Activated naive CD4-positive, alpha-beta T cell treated with Interleukin-2 at 50 U/mL for 16 hours (primary cell): ENCODE measurements at places on chromosomes 6 and 20.
A peak's percentile ranks its signal among the peaks of the same experiment; 100 is the strongest.

DNA sequence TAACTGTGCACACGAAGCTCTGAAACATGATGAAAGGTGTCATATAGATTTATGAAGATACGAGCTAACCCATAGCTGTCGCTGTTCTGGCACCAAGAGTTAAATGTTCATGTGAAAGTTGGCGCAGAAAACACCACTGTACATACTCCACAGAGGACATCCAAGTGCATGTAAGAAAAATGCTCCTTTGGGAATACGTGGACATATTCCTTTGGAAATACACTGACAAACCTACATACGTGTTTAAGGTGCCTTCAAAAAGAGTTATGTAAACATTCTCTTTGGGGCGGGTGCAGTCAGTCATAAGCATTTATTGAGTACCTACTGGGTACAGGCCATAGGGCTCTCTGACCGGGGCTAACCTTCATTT, 723 bp upstream of the ARID1B start:
- DNase-seq = no peak

GRCh38 chr6:137155830-137156229, 17.6 kb downstream of the IL22RA2 start:
- peak; percentile 13 for DNase-seq

- no peak for DNase-seq
Observed at GRCh38 chr20:16485401-16485800, 87.8 kb downstream of the KIF16B start.

DNA sequence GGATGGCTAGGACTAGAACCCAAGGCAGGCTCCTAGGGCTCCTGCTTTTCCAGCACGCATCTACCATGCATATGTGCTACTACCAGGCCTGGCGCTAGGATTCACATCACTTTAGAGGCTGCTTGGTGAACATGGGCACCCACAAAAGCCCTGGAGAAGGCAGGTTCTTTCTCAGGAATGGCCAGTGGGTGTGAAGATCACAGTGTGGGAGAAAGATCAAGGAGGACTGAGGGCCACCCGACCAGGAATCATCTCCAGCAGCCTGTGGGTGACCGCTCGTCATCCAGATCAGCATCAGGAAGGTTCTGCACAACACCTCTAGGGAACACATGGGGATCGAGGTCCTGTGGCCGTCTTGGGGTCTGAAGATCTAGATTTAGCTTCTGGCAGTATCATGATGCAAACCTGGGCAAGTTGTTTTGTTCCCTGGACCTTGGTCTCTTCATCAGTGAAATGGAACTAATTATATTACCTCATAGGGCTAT, 27.3 kb downstream of the SRSF3 start:
- DNase-seq = no peak

DNA sequence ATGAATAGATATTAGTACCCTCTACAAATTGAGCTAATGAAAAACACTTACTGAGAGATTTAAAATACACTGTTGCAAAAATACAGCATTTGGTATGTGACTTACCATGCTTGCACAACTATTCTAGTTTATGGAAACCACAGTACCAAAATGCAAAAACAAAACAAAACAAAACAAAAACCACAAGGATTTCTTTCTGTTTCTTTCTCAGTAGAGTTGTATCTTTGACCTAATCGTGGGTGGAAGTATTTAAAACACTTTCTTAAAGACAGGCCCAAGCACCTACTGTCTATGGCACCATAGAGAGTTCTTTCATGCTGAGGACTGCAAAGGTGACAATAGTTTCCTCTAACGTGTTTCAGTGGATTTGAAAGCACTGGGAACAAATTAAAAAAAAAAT, 95.3 kb upstream of the C6orf118 start:
- DNase-seq = no peak

- DNase-seq = no peak
Observed at GRCh38 chr6:164665328-164665727, 644.1 kb downstream of the C6orf118 start.

DNA sequence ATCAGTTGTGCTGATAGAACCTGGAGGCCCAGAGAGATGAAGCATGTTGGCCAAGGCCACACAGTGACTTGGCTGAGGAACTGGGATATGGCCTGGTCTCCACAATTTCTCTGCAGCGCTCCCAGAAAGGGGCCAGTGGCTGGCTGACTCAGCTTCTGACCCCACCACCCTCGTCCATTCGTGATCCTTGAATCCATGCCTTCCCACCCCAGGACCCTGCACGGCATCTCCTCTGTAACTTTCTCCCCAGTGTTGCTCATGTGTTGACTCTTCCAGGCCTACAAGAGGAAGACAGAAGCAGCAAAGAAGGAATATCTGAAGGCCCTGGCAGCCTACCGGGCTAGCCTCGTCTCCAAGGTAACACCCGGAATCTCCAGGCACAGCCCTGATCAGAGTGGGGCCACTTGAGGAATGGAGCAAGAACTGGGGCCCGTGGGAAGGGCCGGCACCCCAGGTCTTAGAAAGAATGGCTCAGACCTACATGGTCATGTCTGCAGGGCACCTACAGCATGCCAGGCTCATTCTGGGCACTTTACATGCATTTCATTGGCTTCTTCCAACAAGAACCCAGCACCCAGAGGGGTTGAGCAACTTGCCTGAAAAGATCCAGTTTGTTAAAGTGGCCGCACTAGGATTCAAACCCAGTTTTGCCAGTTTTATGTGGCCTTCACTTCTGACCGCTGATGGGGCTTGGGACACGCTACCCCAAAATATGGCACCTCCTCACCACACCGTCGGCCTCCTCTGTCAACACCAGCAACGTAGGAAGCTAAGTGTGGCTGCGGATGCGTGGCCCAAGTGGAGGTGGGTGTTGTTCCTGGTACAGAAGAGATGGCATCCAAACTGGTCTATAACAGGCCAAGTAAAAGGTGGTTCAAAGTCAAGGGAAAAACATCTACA, 122.2 kb downstream of the JPH2 start:
- no peak for DNase-seq

DNA sequence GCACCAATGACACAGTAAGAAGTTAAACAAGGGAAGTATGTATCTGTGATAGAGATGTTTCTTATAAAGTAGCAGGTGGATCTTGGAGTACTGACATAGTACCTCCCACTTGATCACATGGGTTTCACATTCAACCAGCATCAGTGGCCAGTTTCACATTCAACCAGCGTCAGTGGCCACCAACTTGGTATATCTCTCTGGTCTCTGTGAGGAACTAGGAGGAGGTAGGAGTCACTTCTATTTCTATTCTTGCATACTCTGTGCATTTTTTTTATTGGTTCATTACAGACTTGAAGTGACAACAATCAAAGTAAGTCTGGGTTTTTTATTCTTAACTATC, 200.3 kb upstream of the SIM1 start:
- peak; percentile 3 for DNase-seq

GRCh38 chr6:71766796-71767195, 119.6 kb upstream of the RIMS1 start:
- DNase-seq = no peak

- peak; percentile 20 for DNase-seq
Observed at GRCh38 chr6:53236241-53236640, 87.6 kb upstream of the GCM1 start.

GRCh38 chr6:79797912-79798311, 149.4 kb downstream of the ELOVL4 start:
- no peak for DNase-seq

DNA sequence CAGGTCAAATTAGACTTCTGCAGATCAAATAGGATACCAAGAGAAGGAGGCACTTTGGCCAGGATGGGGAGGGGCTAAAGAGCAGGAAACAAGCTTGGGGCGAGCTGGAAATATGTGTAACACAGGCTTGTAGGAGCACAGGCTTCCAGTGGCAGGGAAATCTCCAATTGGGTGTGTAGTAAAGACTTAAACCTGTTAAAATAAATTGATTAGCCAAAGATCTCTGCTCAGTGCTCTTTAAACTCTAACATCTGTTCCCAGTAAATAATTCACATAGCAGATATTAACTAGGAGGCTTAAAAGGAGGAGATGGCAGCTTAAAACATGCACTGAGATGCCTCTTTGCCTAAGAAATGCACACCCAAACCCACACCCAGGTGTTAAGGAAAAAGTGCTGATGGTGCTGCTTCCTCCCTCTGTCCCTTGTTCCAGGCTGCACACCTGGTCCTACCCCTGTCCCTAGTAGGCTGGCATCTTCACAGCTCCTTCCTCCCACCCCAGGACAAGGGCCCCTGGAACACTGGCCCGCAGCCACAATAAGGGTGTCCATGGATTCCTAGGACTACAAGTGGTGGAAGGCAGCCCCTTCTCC, 93.5 kb upstream of the MLN start:
- no peak for DNase-seq

DNA sequence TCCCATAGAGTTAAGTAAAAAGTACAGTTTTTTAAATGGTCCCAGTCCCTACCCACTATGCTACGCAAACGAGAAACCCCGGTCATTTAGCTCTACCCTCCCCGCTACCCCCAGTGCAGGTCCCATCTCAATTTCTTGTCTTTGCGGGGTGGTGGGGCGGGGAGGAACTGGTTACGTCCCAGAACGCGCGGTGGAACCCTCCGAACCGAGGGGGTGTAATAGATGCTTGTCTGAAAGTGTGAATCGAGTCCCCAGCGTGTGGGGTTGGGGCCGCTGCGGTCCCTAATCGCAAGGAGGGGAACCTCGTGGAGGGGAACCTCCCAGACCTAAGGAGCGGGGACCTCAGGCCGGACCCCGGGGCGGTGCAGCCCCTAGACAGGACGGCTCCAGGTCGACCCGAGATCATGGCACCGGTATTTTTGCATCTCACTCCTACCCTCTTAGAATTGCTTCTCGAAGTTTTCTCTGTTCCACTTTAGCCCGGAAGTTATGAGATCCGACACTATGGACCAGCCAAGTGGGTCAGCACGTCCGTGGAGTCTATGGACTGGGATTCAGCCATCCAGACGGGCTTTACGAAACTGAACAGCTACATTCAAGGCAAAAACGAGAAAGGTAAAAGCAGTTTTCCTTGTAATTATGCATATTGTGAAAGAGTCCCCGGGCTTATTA, 779 bp downstream of the HEBP2 start:
- peak; percentile 35 for DNase-seq

GRCh38 chr6:15254070-15254975, 8.5 kb downstream of the JARID2 start:
- DNase-seq = no peak

DNA sequence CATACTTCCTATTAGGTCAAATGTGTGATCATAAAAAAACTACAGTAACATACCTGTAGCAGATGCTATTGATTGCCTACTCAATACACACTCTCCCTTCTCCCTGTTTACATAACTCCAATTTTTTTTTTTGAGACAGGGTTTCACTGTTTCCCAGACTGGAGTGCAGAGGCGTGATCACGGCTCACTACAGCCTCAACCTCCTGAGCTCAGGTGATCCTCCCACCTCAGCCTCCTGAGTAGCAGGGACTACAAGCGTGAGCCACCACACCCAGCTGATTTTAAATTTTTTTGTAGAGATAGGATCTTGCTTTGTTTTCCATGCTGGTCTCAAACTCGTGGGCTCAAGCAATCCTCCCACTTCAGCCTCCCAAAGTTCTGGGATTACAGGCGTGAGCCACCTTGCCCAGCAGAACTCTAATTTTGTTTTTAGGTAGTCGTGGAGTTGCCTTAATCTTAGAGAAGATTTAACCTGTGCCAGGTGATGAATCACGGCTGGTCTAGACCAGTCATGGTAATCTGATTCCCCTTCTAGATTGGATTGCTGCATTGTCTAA, 14.0 kb upstream of the KIF3B start:
- DNase-seq = no peak

- no peak for DNase-seq
Observed at GRCh38 chr20:2692886-2693285, 306 bp downstream of the EBF4 start.

- no peak for DNase-seq
Observed at GRCh38 chr20:17885544-17885943, 83.0 kb downstream of the SNX5 start.

DNA sequence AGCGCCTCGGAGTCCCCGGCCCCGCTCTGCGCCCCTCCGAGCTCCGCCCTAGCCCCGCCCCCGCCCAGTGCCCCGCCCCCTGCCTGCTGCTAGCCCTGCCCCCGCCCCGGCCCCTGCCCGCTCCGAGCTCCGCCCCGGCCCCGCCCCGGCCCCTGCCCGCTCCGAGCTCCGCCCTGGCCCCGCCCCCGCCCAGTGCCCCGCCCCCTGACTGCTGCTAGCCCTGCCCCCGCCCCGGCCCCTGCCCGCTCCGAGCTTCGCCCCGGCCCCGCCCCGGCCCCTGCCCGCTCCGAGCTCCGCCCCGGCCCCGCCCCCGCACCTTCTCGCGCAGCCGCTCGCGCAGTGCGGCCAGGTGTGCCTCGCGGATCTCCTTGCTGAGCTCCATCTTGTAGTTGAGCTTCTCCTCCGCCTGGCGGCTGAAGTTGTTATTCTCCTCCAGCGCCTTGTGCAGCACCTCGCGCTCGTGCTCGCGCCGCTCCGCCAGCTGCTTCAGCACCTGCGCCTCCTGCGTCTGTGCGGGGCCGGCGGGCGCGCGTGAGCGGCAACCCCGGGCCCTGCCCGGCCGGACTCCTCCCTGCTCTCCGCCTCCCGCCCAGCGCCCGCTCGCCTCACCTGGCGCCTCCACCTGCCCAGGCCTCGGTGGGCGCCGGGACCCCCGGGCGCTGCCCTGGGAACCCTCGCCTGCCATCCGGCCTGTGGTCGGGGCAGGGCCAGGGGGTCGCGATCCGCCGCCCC, 11.3 kb downstream of the STMN3 start:
- peak; percentile 97 for DNase-seq

- DNase-seq = no peak
Observed at GRCh38 chr20:46507760-46508407, 5.5 kb downstream of the ZNF334 start.

DNA sequence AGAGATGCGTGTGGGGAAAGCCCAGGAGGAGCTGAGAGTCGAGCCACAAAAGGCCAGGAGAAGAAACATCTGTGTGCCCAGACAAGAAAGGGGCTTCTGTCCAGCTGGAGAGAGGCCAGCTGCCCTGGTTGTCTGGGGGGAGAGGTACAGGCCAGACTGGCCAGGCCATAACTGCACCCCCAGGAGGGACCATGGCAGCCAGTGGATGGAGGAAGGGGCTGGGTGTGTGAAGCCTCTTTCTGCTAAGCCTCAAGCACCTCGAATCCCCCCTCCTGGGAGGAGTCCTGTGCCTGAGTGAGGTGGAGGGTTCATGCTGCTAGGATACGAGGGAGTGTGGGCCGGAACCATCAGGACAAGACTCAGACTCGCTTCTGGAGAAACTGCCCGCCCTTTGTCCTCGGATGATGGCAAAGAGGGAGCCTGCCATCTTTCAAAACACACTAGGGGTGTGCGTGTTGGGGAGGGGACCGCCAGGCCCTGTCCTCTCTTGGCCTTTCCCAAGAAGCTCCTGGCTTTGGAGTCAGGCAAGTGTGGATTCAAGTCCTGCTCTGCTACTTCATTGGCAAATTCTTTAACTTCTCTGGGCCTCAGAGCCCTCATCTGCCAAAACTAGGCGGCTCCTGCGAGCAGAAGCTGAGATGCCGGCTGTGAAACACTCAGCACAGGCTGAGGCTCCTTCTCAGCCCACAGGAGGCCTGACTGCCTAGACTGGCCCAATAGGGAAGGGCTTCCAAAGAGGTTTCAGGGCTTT, 90.3 kb downstream of the ASXL1 start:
- DNase-seq = no peak
